ENCODE measurements at places on chromosomes 6 and 20.

- no peak for DNase-seq
Measured at GRCh38 chr6:89404512-89404911, 7.6 kb downstream of the RRAGD start.

DNA sequence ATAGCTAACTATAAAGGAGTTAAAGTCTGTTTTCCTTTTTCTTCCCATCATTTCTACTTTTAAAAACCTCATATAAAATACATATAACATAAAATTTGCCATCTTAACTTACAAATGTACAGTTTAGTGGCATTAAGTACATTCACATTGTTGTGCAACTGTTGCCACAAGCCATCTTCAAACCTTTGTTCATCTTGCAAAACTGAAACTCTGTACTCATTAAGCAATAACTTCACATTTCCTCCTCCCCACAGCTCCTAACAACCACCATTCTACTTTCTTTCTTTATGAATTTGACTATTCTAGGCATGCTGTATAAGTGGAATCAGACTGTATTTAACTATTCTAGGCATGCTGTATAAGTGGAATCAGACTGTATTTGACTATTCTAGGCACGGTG, 4.5 kb downstream of the CCDC170 start:
- DNase-seq = no peak

GRCh38 chr6:84798257-84798656, 33.9 kb upstream of the TBX18 start:
- no peak for DNase-seq

DNA sequence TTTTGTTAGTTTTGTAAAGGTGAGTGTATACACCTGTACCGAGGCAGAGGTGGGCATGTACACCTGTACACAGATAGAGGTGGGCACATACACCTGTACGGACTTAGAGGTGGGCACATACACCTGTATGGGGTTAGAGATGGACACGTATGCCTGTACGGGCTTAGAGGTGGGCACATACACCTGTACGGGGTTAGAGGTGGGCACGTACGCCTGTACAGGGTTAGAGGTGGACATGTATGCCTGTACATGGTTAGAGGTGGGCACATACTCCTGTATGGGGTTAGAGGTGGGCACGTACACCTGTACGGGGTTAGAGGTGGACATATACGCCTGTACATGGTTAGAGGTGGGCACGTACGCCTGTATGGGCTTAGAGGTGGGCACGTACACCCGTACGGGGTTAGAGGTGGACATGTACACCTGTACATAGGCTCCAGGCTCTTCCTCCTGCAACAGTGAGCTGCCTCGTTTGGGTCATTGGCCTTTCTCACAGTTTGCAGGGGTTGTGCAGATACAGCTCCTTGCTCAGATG, 63.7 kb downstream of the PHACTR3 start:
- no peak for DNase-seq

DNA sequence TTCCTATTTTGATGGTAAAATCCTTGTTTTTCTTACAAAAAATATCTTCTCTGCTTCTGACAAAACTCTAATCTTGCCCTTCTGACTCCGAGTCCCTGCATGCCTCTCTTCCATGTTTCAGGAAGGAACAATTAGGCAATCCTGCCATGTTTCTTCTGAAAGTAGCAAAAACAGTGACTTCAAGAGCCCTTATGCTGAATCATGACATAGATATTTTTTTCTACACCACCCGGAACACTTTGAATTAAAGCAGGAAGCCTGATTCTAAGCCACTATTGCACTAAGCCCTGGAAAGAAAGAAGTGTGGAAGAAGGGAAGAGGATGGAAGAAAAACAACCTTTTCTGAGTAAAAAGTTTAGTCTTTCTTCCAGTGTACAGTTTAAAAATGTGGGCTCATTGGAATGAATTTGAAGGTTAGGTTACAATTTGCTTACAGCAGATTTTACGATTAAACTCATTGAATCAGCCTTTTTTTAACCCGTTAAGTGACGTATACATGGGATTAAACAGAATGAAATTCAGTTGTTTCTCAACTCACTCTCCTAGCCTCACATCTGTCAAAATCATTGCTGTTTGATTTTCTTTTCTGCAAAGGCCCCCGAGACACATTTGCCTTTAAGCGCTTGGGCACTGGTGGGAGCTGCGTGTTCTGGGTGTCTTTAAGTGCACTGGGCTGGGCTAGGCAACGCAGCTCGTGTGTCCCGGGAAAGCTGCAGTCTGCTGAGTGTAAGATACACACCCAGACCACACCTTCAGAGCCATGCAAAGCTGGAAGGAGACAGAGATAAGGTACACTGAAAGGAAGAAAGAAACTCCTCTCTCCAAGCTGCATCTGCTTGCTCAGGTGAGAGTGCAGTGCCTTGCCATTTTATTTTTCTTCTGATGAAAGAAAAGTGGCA, 159.4 kb upstream of the CITED2 start:
- DNase-seq = no peak

- no peak for DNase-seq
Measured at GRCh38 chr20:62423326-62423706, 4.0 kb downstream of the RBBP8NL start.

DNA sequence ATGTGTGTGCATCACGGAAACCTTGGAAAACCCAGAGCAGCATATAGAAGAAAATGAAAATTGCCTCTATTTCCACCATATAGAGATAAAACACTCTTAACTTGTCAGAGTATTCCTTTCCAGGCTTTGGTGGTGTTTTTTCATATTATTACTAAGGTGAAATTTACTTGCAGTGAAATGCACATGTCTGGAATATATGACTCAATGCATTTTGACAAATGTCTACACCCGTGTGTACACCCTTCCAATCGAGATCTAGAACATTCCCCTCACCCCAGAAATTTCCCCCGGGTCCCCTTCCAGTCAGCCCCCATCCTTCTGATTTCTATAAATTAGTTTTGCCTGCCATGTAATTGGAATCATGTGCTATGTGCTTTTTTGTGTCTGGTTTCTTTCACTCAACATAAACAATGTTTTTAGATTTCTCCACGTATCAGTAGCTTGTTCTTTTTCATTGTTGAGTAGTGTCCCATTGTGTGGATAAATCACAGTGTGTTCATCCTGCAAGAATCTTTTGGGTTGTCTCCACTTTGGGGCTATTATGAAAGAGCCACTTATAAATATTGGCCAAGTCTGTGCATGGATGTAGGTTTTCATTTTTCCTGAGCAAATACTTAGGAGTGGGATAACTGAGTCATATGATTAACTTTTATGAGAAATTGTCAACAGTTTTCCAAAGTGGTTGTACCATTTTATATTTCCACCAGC, 19.9 kb upstream of the PREX1 start:
- no peak for DNase-seq

DNA sequence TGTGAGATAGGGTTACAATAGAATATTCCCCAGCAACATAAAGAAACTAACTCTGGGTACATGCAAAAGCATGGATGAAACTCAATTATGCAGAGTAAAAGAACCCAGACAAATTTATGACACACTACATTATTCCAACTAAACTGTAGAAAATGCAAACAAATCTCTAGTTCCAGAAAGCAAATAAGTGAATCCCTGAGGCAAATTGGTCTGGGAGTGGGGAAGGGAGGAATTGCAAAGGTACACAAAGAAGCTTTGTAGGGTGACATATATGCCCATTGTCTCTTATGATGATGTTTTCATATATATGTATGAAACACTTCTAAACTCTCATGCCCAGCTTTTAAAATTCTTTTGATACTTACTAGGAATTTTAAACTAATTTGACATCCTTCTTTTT, 266.0 kb downstream of the CDKAL1 start:
- no peak for DNase-seq

GRCh38 chr6:142412658-142413057, 110.9 kb downstream of the ADGRG6 start:
- DNase-seq = no peak

GRCh38 chr20:57614490-57615444, 5.5 kb downstream of the ZBP1 start:
- DNase-seq = peak; percentile 3

- DNase-seq = no peak
Measured at GRCh38 chr6:137166247-137167098, 7.0 kb downstream of the IL22RA2 start.

GRCh38 chr6:166073082-166073481, 94.6 kb downstream of the TBXT start:
- peak; percentile 69 for DNase-seq

DNA sequence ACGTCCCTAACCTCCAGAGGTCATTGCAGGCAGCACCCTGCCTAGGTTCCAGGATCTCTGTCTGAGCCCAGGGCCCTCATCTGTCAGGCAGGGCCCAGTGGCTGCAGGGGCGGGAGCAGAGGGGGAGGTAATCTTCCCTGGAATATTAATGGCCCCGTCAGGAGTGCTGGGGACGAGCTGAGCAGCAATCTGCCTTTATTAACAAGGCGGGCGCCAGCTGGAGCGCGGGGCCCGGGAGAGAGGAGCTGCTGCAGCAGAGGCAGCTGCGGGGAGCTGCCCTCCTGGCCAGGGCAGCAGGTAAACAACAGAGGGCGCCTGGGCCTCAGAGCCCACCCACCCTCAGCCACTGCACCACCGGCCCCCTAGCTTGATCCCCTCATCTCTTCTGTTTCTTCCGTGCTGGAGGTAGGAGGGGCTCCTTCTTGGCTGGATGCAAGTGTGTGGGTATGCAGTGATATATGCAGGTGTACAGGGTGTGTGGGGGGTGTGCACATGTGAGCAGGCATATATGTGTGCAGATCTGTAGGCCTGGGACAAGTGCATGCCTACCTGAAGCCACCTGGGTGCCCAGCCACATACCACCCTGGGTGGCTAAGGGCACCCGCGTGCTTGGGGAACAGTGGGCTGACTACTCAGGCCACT, 131.8 kb upstream of the MLN start:
- no peak for DNase-seq

DNA sequence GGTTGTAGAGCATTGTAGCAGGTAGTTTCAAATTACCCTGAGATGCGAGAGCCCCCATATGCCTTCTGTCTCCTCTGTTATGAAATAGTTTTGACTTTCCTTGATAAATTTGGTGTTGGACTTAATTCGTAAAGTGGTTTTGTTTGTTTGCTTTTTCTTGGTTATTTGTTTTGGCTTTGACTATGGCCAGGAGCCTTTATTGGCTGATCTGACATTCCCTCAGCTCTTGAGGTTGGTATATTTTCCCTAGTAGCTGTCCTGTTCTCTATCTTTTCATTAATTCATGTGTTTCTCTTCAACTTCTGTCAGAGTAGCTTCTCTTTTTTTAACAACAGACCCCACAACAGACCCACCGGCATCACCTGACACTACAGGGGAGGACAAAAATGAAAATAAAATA, 457.4 kb upstream of the MANEA start:
- DNase-seq = no peak

DNA sequence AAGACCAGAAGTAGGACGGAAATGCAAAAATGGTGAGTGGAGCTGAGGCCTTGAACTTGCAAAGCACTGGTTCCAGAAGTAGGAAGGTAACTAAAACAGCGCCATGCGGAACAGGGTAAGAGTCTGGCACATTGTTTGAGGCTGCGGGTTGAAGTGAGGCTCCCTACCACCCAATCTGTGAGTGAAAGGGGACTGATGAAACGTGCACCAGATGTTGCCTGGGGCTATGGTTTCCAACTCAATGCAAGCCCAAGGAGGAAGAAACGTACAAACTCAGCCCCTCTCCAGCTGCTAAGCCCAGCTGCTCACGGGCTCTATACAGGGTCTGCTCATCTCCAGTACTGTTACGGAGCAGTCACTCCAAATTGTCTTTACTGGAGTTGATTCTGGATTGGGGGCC, 68.7 kb upstream of the KCNK16 start:
- DNase-seq = no peak

DNA sequence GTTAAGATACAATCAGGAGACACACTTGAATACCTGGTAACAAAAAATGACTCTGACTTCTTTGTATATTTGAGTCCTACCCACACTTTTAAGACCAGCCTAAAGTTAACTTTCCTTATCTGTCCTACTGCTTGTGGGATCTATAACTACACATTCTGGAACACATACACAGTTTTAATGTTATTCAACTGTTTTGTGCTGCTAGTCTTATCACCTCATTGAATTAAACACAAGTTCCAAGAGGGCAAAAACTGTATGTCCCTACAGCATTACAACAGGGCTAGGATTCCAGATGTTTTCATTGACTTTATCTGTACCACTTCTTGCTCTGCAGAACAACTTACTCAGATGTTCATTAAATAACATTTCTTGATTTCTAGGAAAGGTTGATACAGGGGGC, 2.8 kb downstream of the HMGN3 start:
- no peak for DNase-seq

DNA sequence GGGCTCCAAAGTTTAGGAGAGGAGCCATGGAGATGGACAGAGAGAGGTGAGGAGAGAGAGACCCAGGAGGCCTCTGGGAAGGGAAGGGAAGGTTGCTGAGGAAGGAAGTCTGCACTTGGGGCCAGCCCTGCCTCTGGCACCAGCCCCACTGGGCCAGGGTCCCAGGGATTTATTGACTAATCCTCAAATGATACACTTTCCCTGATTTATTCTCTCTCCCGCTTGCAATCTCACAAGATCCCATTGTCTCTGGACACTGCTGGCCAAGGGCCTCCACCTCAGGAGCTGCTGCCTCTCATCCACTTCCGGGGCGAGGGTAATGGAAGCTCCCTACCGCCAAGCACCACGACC, 43.6 kb upstream of the FOXP4 start:
- DNase-seq = no peak

DNA sequence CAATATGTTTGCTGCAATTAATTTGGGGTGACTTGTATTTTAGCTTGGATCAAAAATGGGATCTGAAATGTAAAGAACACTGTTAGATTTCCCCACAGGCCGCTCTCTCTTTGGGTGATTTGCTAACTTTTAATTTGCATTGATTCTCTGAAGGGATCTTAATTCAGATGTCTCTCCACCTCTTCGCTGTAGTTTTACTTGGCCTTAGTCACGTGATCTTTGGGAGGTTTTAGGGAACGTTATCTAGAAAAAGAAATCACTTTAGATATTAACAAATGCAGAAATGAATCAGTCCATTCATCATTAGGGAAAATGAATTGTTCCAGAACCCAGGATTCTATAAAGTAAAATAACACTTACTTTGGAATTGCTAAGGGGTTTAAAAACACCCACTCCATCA, 390.2 kb downstream of the THBS2 start:
- no peak for DNase-seq

DNA sequence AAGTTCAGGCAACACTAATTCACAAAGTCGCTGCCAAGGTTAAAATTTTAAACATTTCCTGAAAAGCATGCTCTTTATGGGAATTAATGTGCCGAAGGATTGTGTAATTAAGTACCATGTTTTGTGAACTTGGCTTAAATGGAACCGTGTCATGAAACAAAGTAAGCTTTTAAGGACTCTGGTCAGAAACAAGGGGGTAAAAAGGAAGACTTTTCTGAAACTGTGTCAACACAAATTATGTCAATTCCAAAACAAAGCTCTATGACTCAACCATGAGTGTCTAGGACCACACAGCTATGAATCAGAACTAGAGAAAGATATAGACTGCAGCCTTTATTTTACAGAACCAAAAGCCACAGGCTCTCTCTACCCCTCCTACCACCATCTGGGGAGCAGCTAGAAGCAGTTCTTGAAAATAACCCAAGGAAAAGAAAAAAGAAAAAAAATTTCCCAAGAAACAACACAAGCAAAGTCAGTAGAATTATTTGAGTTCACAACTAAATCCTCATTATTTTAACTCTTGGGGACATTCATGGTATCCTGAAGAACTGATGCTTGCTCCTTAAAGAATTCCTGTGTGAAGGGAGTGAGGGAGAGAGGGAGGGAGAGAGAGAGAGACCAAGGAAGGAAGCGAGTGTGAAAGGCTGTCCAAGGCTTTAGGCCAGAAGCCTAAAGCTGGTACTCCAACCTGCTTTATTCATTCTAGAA, 81.9 kb downstream of the ZMYND8 start:
- DNase-seq = no peak

All from posterior cingulate gyrus (tissue), 11 donors.